ELR (cell line): ENCODE measurements at places on chromosomes 7 and 10.
A peak's percentile ranks its signal among the peaks of the same experiment; 100 is the strongest.

- no peak for DNase-seq
Observed at GRCh38 chr7:107816011-107816566, 13.1 kb upstream of the SLC26A3 start.

- DNase-seq: no peak
Observed at GRCh38 chr10:86102451-86102850, 264.1 kb downstream of the GRID1 start.

DNA sequence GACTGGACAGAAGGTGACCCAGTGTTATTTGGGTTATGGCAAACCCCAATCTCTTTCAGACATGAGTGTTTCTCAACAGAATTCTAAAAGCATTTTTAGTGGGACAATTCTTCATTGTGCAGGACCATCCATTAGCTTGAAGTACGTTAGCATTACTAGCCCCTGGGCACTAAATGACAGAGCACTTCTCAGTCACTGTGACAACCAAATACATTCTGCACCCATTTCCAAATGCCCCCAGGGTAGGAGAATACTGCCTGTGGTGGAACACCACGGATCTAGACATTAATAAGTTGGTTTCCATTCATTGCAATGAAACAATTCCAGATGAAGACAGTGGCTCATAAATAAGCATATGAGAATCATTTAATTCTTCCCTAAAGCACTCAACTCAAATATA lies 102.4 kb upstream of the FRMD4A start:
- DNase-seq: no peak

DNA sequence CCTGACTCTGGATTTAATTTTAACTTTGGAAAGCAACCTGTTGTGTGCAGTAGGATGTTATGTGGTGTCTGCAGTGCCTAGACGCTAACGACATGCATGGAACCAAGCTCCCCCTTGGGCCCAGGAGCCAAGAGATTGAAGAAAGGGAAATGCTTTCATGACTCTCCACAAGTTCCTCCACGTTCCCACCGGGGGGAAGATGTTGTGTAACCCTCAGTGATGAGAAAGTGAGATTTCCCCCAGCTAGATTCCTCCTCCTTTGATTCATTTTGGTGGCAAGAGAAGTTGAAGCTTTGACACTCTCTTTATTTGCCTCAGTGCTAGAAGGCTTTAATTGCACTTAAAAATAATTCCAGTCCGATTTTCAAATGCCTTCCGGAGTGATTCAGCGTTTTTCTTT lies 157.9 kb upstream of the INSYN2A start:
- DNase-seq: no peak

GRCh38 chr7:34138483-34138882 lies 233.1 kb downstream of the BMPER start:
- no peak for DNase-seq

DNA sequence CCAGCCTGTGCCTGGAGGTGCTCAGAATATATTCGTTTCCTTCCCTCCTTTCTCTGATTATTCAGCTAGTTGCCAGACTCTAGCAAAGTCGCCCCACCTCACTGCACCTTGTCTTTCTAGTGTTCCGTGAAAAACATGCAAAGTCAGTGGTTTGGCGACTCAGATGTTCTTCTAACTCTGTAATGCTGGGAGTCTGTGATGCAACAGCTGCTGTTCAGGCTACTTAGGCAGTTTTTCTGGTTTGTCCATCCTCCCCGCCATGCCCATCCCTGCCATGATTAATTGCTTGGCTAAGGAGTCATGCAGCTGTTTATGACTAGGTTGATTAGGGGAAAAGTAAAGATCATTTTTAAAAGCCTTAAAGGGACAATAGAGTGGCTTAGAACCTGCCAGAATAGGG lies 99.4 kb downstream of the MTPN start:
- DNase-seq: peak; percentile 32

DNA sequence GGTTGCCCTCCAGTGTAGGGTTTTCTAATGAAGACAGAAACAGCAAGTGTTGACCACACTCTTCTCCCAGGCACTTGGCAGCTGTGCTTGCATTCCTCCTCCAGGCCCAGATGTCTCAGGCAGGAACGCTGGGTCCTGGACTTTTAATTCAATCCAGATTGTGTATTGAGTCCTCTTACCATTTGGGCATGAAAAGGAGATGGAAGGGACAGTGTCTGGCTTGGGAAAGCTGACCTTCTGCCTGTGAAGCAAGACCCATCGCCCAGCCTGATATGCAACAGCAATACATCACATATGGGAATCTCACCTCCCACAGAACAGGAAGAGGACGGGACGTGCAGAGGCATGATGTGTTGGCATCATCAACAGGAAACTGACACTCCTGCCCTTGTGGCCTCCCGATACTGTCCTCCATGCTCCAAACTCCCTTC lies 174.4 kb upstream of the LYZL2 start:
- no peak for DNase-seq

GRCh38 chr10:114634609-114634979 lies 23.5 kb downstream of the ABLIM1 start:
- DNase-seq: peak; percentile 93

DNA sequence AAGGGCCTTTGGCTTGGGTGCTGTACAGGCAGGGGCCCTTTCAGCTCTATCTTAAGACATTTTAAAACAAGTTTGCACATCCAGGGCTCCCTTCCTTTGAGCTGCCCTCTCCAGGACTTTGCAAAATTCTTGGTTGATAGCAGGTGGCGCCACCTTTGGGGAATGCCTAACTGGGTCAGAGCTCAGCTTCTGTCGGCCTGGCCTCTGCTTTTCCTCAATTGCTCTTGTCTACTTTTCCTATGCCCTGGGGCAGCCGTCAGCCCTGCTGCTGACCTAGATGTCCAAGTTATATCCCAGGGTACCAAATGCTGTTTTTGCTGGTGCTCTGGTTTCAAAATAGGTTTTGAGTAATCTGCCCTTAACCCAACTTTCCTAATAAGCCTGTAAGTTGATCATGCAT lies 65.8 kb downstream of the APBB1IP start:
- peak; percentile 37 for DNase-seq
